Foreskin keratinocyte (primary cell): ENCODE measurements at places on chromosomes 7 and 10. TPM values are rescaled to one million over a fixed set of nuclear protein-coding genes. Genes with fewer than 3 reads are reported as not detected.

IQCE gene
- total RNA-seq, result 12.2 and 13.2 TPM in 2 replicates

PLEKHA1 gene
- 48.6 and 54.8 TPM in 2 replicates for total RNA-seq

NPFFR1 gene
- not detected in 2 replicates for total RNA-seq

YAE1 gene
- total RNA-seq, result 24.0 and 24.8 TPM in 2 replicates

SORCS1 gene
- not detected in 2 replicates for total RNA-seq

ZNF853 gene
- 0.03 and 0.07 TPM in 2 replicates for total RNA-seq

DNA sequence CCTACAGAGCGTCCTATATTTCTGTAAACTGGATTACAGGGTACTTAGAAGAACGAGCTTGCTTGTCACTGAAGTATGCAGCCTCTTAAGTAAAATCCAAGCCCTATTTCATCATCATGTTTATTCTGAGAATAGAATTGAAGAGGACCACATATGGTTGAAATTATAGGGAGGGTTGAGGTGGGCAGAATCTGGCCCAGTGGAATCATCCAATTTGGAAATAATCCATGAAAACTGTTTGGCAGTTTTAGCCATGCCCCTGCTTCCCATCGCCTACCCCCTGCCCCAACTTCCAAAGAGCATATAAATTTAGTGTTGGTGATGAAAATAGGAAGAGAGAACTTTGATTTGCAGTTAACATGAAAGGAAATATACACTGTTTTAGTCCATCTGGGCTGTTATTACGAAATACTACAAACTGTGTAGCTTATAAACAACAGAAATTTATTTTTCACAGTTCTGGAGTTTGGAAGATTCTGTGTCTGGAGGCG is 150.4 kb downstream of the PRKG1 start:
- DNase-seq, result no peak

DNA sequence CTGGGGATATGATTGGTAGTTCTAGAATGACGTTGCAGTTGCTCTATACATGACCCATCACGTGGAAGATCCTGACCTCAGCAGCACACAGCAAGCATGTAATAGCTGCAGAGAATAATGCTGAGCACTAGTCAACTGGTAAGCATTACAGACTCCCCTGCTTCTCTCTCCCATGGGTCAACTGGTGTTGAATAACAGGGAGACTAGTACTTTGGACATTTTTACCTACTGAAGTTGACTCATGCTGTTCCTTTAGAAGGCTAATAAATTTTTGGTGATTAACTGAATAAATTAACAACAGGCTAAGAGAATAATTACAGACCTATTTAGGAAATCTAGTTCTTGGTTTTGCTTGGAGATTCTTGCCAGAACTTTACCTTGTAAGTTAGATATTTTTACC is 234.1 kb downstream of the AUTS2 start:
- DNase-seq, result no peak

GRCh38 chr7:134804854-134805253 is 25.4 kb downstream of the CALD1 start:
- DNase-seq, result no peak

GRCh38 chr7:67858931-67859330 is 862.3 kb downstream of the TYW1 start:
- DNase-seq, result no peak

DNA sequence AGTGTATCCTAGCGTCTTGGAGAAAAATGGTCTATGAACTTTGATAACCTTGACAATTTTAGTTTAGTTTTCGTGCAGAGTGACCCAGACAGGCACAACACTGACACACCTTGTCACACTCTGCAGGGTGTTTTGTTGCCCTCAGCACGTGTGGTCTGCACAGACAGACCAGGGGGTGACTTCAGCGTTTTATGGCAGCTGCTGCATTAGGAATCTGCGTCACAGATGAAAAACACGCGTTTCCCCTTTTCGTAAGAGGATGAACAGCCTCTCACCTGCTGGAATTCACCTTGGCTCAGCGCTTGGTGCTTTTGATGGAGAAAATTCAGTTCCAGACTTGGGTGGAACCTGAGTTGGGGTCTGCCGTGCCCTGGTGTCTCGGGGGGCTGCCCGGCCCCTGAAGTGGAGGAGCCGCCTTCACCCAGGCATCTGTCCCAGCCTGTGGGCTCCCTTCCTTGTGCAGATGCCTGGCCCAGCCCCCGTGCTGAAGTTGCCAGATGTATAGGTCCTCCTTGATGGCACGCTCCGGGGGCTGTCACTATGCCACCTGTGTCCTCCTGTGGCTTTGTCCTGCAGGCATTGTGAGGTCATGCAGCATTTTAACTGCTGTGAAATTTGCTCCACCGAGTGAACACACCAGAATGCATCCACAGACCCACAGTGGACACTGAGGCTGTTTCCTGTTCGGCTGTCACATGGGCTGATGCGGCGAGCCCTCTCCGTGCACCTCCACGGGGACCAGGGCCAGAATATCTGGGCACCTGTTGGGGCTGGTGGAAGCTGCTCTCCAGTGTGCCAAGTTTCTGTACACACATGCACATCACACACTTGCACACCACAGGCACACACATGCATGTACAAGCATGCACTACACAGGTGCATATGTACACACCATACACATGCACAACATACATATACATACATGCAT is 18.3 kb downstream of the INPP5A start:
- no peak for DNase-seq

DNA sequence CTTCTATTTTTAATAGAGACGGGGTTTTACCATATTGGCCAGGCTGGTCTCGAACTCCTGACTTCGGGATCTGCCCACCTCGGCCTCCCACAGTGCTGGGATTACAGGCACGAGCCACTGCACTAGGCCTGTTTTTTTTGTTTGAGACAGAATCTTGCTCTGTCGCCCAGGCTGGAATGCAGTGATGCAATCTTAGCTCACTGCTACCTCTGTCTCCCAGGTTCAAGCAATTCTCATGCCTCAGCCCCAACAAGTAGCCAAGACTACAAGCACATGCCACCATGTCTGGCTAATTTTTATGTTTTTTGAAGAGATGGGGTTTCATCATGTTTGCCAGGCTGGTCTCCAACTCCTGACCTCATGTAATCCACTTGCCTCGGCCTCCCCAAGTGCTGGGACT is 73.7 kb downstream of the TYW1B start:
- DNase-seq, result peak; percentile 38

- peak; percentile 64 for DNase-seq
These were observed 67.9 kb downstream of the ATAD1 start for GRCh38 chr10:87750001-87750671.

GRCh38 chr7:94492601-94493000 is 17.0 kb upstream of the CASD1 start:
- DNase-seq, result no peak

- no peak for DNase-seq
These were observed 1029.0 kb downstream of the GRM8 start for GRCh38 chr7:126223729-126224128.

- DNase-seq, result peak; percentile 68
These were observed 4.6 kb downstream of the USP54 start for GRCh38 chr10:73586583-73586984.

DNA sequence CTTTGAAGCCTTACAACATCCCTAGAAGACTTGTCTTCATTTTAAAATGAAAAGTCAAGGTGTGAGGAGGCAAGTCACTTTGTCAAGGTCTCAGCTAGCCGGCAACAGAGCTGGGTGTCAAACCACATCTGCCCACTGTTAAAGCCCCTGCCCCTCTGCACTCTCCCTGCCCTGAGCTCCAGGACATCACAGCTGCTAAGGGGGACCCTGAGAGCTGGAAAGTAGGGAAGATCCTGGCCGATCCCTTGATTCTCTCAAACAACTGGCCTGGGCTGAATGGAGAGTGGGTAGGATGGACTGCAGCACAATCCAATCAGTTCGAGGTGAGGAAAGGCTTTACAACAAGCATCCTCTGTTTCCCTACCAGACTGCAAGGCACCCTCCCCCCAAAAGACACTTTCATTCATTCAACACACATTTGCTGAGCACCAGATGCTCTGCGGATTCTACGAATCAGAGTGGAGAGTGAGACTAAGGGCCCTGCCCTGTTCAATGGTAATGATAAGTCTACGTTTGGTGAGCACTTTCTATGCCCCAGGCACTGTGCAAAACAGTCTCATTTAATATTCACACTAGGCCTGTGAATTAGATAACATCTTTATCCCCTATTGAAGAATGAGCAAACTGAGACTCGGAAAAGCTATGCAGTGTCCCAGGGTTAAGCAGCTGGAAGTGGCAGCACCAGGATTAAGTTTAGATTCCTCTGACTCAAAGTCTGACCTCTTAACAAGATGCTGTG is 148.1 kb downstream of the HERPUD2 start:
- DNase-seq, result no peak

DNA sequence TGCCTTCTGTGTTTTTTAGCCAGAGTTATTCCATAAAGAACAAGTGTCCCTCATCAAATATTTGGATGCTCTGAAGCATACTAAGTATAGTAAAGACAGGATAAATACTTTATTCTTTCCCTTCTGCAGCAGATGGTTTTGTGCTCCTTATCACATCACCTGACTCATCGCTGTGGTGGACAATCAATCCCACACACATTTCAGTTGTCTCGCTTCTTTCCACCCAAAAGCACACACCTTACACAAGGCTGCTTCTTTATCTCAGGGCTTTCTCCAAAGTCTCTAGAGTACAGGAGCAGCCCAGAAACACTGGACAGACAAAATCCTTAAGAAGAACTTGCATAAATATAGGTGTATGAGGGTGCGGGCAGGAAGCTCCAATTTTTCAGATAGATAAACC is 43.4 kb downstream of the IGF2BP3 start:
- no peak for DNase-seq

GRCh38 chr7:84389242-84389641 is 194.7 kb upstream of the SEMA3A start:
- DNase-seq, result no peak

DNA sequence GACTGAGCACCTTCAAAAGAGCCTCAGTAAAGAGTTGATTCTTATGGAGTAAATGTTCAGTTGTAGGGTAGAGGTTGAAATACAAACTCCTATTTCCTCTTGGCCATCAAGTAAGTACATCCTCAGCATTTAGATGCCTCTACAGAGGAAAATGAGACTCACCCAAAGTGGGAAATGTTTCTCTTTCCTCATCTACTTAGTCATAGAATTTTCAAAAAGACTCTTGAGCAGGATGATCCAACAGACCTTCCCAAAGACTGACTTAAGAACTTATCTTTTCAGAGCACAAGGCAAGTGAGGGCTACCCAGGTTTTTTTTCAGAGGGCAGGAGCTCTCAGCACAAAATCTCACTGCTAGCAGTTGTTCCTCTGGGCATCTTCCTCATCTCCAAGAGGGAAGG is 449.1 kb downstream of the KCNMA1 start:
- DNase-seq, result no peak

DNA sequence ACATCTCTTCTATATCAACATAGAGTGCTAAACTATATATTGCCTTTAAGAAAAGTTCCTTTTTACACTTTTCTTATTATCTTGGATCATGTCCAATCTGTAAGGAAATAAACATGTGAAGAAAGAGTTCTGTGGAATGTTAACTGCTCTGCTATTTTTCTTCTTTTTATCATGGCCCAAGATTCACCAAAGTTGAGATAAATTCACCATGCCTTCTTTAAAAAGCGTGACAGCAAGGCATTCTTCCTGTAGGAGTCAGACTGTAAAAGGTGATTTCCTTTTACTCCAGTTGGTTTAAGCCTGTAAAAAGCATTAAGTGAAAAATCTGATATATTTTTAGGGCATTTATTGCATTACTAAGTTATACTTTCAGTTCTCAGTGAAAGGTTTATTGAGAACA is 165.7 kb upstream of the FZD1 start:
- DNase-seq, result no peak

GRCh38 chr7:77855371-77856083 is 57.0 kb downstream of the PHTF2 start:
- DNase-seq, result no peak

GRCh38 chr7:87934699-87935383 is 790 bp downstream of the ADAM22 start:
- no peak for DNase-seq

DNA sequence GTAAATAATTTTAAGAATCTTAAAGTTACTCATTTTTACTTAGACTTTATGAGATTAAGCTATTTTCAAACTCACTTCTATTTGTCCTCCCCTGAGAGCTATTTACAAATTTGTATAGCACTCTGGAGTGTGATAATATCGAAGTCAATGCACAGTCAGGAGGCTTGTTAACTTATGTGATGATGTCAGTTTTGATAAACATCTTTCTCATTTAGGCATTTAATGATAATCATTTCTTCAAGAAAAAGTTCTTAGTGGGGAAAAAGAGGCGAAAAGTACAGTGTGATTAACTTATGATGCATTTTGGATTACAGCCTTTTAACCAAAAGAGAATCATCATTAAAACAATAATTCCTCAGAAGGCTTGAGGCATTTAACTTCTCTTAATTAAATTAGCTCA is 468.6 kb downstream of the AUTS2 start:
- no peak for DNase-seq

- no peak for DNase-seq
These were observed 13.5 kb downstream of the KCNH2 start for GRCh38 chr7:150964593-150965111.

DNA sequence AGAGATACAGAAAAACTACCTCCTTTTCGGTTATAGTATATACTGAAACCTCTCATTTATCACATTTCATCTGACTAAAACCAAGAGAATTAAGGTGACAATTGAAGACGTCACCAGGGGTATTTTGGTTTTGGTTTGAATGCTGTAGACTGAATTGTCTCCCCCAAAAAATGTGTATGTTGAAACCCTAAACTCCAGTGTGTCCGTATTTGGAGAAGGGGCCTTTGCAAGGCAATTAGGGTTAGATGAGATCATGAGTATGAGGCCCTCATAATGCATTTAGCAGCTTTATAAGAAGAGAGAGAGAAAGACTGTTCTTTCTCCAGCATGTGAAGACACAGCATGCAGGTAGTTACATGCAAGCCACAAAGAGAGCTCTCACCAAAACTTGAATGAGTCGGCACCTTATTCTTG is 59.5 kb downstream of the CACNA2D1 start:
- peak; percentile 46 for DNase-seq

GRCh38 chr10:108523016-108523800 is 1358.7 kb upstream of the SORCS1 start:
- no peak for DNase-seq

GRCh38 chr7:140062528-140063299 is at the start of gene PARP12:
PARP12 (minus strand) TSS chr7:140062951; CDS start chr7:140062847, 104 bp downstream.
- DNase-seq, result peak; percentile 69

GRCh38 chr7:47693216-47693615 is 111.3 kb upstream of the TNS3 start:
- peak; percentile 30 for DNase-seq

DNA sequence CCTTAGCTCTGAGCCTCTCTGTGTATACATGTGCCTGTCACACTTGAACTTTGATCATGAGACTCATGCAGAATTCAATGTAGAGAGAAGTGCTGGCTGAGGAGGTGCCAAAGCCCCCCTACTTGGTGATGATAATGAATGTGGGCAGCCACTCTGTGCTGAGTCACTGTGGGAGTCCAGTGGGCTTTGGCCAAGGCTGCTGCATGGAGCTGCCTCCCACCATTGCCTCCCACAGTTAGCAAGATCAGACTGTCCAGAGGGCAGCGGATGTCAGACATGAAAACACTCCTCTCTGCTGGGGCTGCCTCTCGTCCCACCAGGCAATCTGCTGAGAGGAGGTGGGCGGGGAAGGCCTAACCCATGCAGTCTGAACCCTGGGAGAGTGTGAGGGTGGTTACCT is 180.3 kb downstream of the SH2D4B start:
- no peak for DNase-seq
